ENCODE measurements at places on chromosomes 2 and 18. TPM values are rescaled to one million over a fixed set of nuclear protein-coding genes. Genes with fewer than 3 reads are reported as not detected.

- no peak overlapping the region for H3K27ac ChIP-seq
- no peak for DNase-seq
- peaks cover 13% of the 10 kb centered on the region for H3K4me1 ChIP-seq
- H3K4me3 ChIP-seq = no peak overlapping the region
- H3K27me3 ChIP-seq = no peaks in the 10 kb centered on the region
These were observed 23.6 kb upstream of the GMCL1 start for GRCh38 chr2:69805887-69806286.

DNA sequence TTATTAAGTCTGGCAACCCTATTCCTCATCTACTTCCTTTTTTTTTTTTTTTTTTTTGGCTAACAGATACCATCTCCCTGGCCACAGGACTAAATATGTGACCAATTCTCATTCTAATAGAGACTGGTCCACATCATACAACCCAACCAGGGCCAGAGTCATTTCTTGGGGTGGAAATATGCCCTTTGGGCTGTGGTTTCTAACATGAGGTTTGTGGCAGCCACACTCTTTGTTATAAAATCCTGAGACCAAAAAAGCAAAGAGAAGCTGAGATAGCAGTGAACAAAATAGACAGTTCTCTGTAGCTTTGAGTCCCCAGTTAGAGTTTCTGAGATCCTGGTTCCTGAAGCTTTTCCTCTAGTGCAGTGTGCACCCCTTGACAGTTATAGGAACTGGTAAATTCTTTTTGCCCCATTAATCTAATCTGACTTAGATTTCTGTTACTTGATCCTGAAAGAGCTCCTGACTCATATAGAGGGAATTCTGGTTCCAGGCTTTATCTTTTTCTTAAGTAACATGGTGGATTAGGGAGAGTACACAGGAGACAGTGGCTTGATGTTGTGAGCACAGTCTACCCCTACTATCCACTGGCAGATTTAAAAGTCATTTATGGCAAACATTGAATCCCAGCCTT is 86.8 kb downstream of the MAIP1 start:
- H3K27me3 ChIP-seq = peaks cover 9% of the 10 kb centered on the region
- H3K4me3 ChIP-seq = no peak overlapping the region
- DNase-seq = no peak

GRCh38 chr2:235587202-235587601 is 93.4 kb downstream of the AGAP1 start:
- no peaks in the 10 kb centered on the region for H3K36me3 ChIP-seq
- no peak overlapping the region for H3K4me3 ChIP-seq
- H3K4me1 ChIP-seq = no peaks in the 10 kb centered on the region
- no peak overlapping the region for H3K27ac ChIP-seq
- H3K27me3 ChIP-seq = peaks cover 2% of the 10 kb centered on the region
- DNase-seq = no peak

The C2orf15 gene
- total RNA-seq = 0.87 TPM

The CIAO1 gene
- total RNA-seq = 72.1 TPM

DNA sequence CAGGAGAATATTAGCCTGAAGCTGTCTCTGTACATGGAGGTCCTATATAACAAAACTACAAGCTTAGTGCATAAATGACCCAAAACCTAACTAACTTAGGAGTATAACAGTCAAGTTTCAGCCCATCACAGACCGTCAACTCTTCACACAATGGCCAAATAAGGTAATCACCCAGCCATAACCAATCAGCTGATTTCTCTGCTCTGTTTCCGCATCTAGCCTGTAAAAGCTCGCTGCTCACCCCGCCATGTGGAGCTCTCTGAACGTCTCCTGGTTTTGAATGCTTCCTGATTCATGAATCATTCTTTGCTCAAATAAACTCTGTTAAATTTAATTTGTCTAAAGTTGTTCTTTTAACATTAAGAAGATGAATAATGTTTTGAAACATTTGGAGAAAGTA is 593.6 kb downstream of the TMX3 start:
- DNase-seq = no peak
- H3K36me3 ChIP-seq = no peaks in the 10 kb centered on the region
- H3K27ac ChIP-seq = no peak overlapping the region
- H3K4me3 ChIP-seq = no peak overlapping the region

DNA sequence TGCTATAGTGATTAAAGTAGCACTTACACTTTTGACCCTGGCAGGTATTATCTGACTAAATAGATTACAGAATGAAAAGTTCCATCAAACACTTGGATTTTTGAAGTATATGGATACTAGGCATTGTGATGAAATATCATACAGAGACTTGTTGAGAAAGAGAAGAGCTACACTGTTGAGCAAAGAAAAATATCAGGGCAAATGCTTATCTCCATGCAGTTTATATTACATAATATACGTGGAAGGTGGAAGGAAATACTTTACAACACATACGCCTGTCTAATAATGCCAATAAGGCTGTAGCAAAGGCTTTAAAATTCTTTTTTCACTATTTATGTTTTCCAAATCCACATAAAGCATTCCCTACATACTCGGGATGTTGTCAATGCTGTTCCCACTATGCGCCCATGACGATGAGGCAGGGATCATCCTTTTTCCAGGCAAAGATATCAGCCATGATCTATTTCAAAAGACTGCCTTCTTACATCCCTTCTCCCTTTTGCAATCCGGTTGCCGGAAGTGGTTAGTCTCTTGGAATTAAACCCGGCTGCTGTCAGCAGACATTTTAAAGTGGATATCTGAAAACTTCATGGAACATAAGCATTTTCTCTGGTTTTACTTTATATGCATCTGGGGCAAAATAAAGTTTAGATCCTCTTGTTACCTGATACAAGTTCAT is 92.6 kb upstream of the ITGA4 start:
- no peaks in the 10 kb centered on the region for H3K4me1 ChIP-seq
- no peaks in the 10 kb centered on the region for H3K36me3 ChIP-seq
- H3K27ac ChIP-seq = no peak overlapping the region
- H3K27me3 ChIP-seq = no peaks in the 10 kb centered on the region
- no peak for DNase-seq
- H3K4me3 ChIP-seq = no peak overlapping the region

GRCh38 chr2:36246320-36246990 is 109.1 kb upstream of the CRIM1 start:
- H3K4me1 ChIP-seq = peaks cover 61% of the 10 kb centered on the region
- H3K27ac ChIP-seq = peak overlapping the region; percentile 84
- H3K4me3 ChIP-seq = peak overlapping the region; percentile 54
- H3K36me3 ChIP-seq = peaks cover 3% of the 10 kb centered on the region
- peaks cover 4% of the 10 kb centered on the region for H3K27me3 ChIP-seq
- DNase-seq = no peak

- H3K36me3 ChIP-seq = no peaks in the 10 kb centered on the region
- DNase-seq = no peak
- no peak overlapping the region for H3K4me3 ChIP-seq
- no peak overlapping the region for H3K27ac ChIP-seq
These were observed 81.3 kb downstream of the TFCP2L1 start for GRCh38 chr2:121203591-121204249.

DNA sequence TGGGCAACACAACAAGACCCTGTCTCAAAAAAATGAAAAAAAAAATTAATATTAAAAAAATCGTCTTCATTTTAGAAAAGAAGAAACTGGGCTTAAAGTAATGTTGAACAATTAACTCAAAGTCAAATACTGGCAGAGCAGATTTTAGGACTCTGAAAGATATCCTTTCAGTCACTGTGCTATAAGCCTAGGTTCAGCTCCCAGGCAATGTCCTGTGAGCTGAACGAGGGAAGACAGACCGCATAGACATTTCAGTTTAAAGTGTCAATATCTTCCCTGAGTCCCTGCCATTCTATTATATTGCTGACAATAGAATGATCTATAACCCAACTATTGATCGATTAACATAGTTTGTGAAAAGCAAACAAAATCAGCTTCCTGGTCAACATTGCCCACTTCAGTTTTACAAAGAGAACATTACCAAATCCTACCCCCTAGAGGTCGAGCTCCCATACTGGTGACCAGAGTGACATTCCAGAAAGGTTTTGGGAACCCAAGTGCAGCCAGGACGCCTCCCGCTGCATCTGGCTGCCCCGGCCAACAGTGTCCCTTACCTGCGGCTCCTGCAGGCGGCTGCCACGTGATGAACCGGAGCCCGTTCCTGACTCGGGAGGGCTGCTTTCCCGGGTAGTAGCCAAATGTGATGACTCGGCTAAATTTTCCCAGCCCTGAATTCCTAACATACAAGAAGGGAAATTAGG is 639 bp downstream of the MRO start:
- H3K27ac ChIP-seq = no peak overlapping the region
- peaks cover 16% of the 10 kb centered on the region for H3K27me3 ChIP-seq
- peak; percentile 9 for DNase-seq

The SOX11 gene
- not detected for total RNA-seq

- no peaks in the 10 kb centered on the region for H3K36me3 ChIP-seq
- no peak overlapping the region for H3K27ac ChIP-seq
- DNase-seq = no peak
- no peak overlapping the region for H3K4me3 ChIP-seq
These were observed 157.6 kb downstream of the ARL6IP6 start for GRCh38 chr2:152875701-152876695.

DNA sequence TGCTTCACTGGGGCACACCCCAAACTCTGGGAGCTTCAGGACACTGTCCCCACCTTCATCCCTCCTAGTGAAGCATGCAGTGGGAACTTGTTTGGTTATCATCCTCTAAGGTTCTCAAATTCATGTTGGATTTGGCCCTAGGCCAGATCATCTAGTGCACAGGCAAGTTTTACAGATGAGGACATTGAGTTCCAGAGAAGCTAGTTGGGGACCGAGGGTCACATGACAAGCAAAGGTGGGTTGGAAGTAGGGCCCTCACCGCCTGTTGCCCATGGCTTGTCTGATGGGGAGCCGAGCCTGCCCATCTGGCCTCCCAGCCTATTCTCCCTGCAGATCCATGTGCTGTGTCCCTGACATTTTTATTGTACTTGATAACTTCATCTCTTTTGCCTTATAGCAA is 2.8 kb downstream of the PRKCE start:
- no peak for DNase-seq
- peaks cover 7% of the 10 kb centered on the region for H3K36me3 ChIP-seq
- H3K27ac ChIP-seq = no peak overlapping the region
